Stimulated activated naive B cell treated with anti-CD40 and anti-IgM and Interleukin-4, amounts not matched to agents 10 μg/mL and 1 μg/mL and 100 μg/mL, for 72 hours (primary cell): ENCODE measurements at places on chromosomes 1 and 21.
A peak's percentile ranks its signal among the peaks of the same experiment; 100 is the strongest.

GRCh38 chr1:156284112-156284511, at the start of gene TMEM79:
Gene TMEM79, plus strand, starts transcription at chr1:156284325. Its CDS starts 902 bp downstream, at chr1:156285227.
- DNase-seq: no peak

- DNase-seq: no peak
These were observed 297.0 kb upstream of the SNX7 start for GRCh38 chr1:98364544-98364943.

- no peak for DNase-seq
These were observed 34.3 kb downstream of the AMY1C start for GRCh38 chr1:103783944-103784377.

GRCh38 chr1:229661022-229661877, 35.2 kb downstream of the URB2 start:
- DNase-seq: peak; percentile 63

DNA sequence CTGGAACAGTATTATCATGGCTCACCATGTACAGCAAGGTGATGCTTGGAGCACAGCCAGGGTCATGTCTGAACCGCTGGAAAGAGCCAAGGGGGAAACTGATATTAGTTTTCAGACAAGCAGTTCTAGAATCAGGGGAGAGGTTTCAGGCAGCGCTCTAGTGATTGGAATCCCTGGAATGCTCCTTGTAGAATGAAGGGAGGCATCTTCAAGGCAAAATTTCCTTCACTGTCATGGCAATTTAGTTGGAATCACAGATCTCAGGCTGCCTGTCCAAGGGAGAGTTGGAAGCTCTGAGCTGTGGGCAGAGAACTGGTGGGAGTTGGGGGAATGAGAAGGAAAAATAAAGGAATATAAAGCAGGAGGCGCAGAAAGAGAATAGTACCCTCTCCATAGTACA, 737.1 kb downstream of the PTPRU start:
- no peak for DNase-seq

- no peak for DNase-seq
These were observed 19.1 kb downstream of the MRPL37 start for GRCh38 chr1:54218883-54219687.

- DNase-seq: no peak
These were observed 649.5 kb upstream of the ADGRL2 start for GRCh38 chr1:81151206-81151605.

GRCh38 chr1:160681891-160682140, 29.8 kb downstream of the CD48 start:
- no peak for DNase-seq

- DNase-seq: no peak
These were observed 607.5 kb downstream of the USP25 start for GRCh38 chr21:16337266-16337665.

DNA sequence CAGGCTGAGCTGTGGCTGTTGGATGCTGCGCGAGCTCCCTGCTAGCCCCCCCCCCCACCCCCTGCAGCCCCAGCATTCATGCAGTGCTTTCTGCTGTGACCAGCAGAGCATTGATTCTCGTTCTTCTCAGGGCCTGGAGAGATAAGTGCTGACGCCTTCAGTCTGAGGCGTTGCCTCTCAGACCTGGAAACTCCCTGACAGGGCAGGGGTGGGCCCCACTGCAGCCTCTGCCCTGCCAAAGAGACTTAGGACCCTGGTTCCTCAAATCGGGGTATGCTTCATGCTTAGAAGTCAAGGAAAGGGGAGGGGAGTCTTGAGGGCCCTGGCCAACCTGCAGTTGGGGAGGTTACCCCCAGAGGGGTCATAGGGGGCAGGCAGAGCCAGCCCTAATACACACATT, 38.5 kb downstream of the PTPRF start:
- DNase-seq: no peak

DNA sequence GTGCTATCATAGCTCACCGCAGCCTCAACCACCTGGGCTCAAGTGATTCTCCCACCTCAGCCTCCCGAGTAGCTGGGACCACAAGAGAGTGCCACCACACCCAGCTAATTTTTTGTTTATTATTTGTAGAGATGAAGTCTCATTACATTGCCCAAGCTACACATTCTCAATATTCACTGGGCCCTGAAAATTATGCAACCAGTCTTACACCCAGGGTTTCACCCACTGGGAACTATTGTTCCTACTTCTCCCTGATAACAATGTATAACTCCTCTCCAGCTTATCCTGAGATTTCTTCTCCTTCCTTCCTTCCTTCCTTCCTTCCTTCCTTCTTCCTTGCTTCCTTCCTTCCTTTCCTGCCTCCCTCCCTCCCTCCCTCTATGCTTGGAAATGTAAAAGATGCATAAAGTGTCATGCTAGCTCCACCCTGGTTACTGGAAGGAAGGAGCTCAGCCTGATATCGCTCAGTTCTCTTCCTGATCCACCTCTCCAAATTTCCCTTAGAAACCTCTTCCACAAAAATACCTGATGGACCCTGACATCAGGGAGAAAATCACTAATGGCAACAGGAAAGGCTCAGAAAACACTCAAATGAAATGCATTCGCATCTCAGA, 11.2 kb upstream of the VSIG8 start:
- DNase-seq: no peak

GRCh38 chr1:230056098-230056497, 10.9 kb upstream of the GALNT2 start:
- DNase-seq: no peak

- no peak for DNase-seq
These were observed 24.6 kb downstream of the ST7L start for GRCh38 chr1:112594208-112594876.

DNA sequence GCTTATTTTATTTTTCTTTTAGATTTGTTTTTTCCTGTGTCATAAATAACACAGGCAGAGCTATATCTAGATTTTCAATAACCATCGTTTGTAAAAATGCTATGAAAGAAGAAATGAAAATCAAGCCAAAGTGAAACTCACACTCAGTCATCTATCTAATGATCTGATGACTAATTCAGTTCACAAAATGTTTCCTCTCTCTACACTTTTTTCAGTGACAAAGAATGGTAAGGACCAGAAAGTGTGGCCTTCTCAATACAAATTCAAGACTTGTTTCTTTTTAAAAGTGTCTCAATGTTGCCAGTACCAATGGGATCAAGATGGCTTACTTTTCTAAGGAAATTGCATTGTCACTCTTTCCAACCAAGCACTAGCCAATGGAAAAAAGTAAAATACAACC, 282.8 kb upstream of the PKN2 start:
- DNase-seq: no peak

DNA sequence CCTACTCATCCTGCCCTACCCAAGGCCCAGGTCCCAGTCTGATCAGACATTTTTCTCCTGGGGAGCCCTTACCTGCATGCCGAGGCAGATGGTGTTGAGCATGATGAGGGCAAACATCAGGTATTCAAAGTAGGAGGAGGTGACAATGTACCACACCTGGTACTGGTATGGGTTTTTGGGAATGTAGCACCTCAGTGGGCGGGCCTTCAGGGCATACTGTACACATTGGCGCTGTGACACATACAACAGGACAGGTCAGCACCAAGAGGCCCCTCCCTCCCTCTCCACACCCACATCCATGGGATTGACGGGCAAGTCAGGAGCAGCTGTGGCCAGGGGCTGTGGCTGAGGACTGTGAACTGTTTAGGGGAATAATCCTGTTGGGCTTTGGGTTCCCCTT, 37.1 kb upstream of the KIF21B start:
- DNase-seq: no peak

- DNase-seq: peak; percentile 26
These were observed 74.2 kb downstream of the SIK1 start for GRCh38 chr21:43352568-43353281.

GRCh38 chr1:147618077-147618569, 52.2 kb downstream of the ACP6 start:
- DNase-seq: no peak

- DNase-seq: no peak
These were observed 66.1 kb upstream of the ATP1A1 start for GRCh38 chr1:116306840-116307442.

- no peak for DNase-seq
These were observed 1526.5 kb upstream of the TPTE start for GRCh38 chr21:8994640-8995511.

DNA sequence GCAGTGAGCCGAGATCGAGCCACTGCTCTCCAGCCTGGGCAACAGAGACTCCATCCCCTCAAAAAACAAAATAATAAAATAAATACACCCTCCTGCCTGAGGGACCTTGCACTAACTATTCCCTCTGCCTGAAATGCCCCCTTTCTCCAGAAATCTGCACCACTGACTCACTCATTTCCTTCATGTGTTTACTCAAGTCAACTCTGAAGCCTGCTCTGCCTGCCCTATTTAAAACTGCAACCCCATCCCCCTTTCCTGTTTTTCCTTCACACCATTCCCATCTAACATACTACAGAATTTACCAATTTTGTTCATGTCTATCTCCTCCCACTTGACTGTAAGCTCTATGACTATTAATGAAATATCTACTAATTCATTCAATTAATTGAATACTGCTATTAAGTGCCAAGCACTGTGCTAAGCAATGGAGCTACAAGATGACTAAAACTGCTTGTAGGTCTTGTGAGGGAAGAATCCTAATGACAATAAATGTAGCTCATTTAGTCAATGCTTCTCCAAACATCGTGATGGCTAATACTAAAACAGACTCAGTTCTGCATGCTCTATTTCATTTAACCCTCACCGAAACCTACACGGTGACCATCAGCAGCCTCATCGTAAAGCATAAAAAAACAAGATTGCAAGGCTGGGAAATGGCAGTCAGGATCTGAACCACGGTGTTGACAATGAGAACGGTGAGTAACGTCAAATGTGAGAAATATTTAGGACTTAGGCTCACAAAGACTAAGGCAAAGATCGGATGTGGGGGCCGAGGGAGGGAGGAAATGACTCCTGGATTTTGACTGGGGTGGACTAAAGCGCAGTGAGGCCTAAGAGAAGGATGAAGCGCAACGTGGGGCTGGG, 749 bp upstream of the TMEM39B start:
- no peak for DNase-seq

DNA sequence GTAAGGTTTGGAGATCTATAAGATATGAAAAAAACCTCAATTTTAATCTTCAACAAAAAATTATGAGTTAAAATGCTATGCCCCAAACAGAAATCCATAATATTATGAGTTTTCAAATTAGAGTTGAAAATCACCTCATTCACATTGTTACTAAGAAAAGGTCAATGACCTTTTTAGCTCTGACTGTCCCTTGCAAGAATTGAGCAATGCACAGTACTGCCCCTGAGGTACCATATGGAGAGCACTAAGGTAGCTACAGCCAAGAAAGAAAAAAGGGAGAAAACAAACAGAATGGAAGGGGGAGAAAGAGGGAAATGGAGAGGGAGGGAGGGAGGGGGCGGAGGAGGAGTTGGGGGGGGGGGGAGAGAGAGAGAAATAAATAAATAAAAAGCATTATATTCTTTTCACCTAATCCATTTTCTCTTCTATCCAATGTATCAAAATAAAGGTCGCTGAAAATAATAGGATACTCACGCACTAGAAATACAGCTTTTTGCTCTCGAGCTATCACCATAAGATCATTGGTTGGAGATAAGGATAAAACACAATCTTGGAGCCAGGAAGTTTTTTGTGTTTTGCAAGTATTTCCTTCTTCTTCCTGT, 58.8 kb downstream of the RAB3GAP2 start:
- no peak for DNase-seq

GRCh38 chr1:30757352-30758120, at the start of gene LAPTM5:
Gene LAPTM5, minus strand, starts transcription at chr1:30757774. Its CDS starts 29 bp downstream, at chr1:30757745.
- peak; percentile 71 for DNase-seq

DNA sequence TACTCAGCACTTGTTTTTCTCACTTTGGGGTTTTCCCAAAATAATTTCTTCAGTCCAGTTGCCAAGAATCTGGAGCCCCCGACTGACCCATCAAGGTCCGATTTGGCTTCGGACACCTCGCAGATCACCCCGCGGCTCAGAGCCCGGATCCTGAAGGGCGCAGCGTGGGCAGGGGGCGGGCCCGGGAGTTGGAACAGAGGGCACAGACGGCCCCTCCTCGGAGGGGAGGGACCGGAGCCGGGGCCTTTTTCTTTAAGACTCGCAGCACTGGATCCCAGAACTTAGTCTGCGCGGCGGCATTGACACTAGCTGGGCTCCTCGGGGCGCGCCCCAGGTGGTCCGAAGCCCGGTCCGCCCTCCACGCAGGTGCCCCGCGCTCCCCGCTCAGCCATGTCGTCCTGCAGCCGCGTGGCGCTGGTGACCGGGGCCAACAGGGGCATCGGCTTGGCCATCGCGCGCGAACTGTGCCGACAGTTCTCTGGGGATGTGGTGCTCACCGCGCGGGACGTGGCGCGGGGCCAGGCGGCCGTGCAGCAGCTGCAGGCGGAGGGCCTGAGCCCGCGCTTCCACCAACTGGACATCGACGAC, at the start of gene CBR3:
CBR3 (plus strand) TSS at position 277 of the 588 bp plus-strand sequence; CDS start at position 391, 114 bp downstream.
- peak; percentile 36 for DNase-seq

DNA sequence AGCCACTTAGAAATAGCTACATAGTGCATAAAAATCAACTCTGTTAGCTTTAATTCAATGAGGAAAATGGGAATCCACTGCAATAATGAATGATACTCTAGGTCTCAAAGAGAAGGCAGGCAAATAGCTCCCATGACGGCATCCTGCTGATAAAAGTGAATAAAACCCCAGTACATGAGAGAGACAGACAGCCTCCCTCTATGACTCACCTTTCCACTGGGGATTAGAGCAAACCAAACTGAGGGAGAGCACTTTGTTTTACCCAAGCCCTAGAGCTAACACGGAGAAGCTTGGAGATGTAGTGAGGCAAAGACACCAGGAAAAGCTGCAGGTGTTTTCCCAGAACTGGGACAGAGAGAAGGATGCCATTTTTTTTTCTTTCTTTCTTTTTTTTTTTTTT, 621.9 kb downstream of the LRRIQ3 start:
- DNase-seq: no peak

GRCh38 chr1:20723537-20724363, 5.9 kb upstream of the KIF17 start:
- DNase-seq: no peak

DNA sequence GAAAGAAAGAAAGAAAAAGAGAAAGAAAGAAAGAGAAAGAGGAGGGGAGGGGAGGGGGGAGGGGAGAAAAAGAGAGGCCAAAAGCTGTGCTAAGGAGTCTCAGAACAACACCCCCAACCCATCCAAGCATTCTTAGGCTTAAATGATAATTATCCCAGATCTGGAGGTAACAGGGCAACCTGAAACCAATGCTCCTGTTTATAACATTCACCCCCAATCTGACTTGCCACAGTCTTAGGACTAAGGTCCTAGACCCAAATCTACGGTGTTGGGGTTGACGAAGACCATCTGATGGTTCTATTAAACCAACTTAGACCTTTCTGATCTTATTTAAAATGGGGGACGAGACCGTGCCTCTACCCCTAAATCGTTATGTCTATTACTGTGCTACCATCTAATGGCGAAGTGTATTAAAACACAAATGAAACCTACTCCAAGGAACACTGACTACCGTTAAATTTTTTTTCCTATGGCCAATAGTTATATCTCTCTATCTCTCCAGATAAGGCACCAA, 119.3 kb upstream of the CDC42BPA start:
- no peak for DNase-seq

- DNase-seq: no peak
These were observed 97.8 kb downstream of the PCP4 start for GRCh38 chr21:39965026-39965425.

GRCh38 chr1:86852782-86853408, 61.0 kb downstream of the SELENOF start:
- no peak for DNase-seq

- no peak for DNase-seq
These were observed 103.2 kb upstream of the SLC25A33 start for GRCh38 chr1:9435854-9436640.

- no peak for DNase-seq
These were observed 46.0 kb downstream of the NUF2 start for GRCh38 chr1:163367721-163368120.
